ENCODE measurements at places on chromosomes 7 and 10.

GRCh38 chr10:129279446-129280154 is 187.4 kb upstream of the MGMT start:
- DNase-seq: no peak

GRCh38 chr10:75475460-75476182 is 44.2 kb downstream of the LRMDA start:
- DNase-seq: no peak

DNA sequence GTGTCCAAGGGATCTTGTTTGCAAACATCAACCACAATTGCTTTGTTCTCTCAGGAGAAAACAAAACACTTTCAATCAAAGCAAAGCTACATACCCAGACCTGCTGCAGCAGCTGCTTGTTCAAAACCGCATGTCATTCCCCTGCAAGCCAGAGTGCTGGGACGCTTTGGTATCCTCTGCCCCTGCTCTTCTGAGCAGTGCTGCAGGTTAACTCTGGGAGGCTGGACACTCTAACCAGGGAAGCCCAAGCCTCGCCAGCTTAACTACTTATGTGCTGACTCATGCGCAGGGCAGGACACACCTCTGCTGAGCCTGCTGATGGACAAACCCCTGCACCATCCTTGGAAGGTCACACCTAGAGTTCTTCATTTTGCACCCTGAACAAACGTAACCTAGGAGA is 28.2 kb upstream of the ASAH2 start:
- no peak for DNase-seq

- DNase-seq: peak; percentile 4
Observed at GRCh38 chr7:138527746-138528223, 67.7 kb downstream of the TRIM24 start.

DNA sequence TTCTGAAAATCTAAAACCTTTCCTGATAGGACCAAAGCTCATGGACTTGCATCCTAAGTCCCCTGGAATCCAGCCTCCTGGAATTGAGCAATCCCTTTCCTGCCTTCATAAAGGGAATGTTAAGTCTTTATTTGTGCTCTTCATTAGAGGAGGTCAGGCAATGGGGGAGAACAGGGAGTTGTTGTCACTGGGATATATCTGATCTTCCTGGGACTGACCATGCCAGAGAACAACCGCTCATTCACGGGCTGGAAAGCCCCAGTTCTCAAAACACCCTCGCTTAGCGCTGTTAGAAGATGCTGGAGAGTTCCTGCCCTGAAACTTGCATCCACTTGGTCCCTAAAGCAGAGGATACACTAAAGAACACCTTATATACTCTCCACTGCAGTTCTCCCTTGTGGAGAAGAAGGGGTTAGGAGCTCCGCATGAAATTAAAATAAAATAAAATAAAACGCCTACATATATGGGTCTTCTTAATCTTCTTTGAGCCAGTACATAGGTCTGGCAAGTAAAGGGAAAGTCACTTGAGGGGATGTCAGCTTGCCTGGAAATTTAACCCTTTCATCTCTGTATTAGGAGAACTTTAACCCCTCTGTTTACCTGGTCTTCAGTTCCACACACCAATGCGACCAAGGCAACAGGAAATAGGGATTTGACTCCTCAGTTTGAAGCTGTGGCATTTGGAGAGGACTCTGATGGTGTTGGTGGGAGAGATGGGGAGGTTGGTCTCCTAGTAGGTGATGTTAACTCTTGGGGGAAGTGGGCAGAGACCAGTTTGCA is 1.2 kb downstream of the SORCS1 start:
- DNase-seq: no peak

Data from Panc1 (cell line).